Left renal pelvis (tissue), 4 donors: ENCODE measurements at places on chromosomes 6 and 20. TPM values are rescaled to one million over a fixed set of nuclear protein-coding genes. Genes with fewer than 3 reads are reported as not detected.

The RIPOR2 gene
- polyA plus RNA-seq, result 7.8 TPM

The CDH26 gene
- 0.54 TPM for polyA plus RNA-seq

The OLIG3 gene
- not detected for polyA plus RNA-seq

The ATP6V1G2 gene
- polyA plus RNA-seq, result 7.0 TPM

The PRPH2 gene
- polyA plus RNA-seq, result 6.9 TPM

The MUCL3 gene
- polyA plus RNA-seq, result 0.03 TPM

The EYA4 gene
- polyA plus RNA-seq, result 21.6 TPM

The OR11A1 gene
- polyA plus RNA-seq, result not detected

The ZBTB24 gene
- 5.4 TPM for polyA plus RNA-seq

The GMNN gene
- polyA plus RNA-seq, result 62.8 TPM

The SLPI gene
- 12.5 TPM for polyA plus RNA-seq
